T-helper 22 cell (primary cell): ENCODE measurements at places on chromosomes 7 and 10.

- no peak for DNase-seq
These were observed 64.1 kb downstream of the PHTF2 start for GRCh38 chr7:77862691-77863090.

- DNase-seq, result no peak
These were observed 67.1 kb downstream of the MTURN start for GRCh38 chr7:30201921-30202320.

GRCh38 chr10:91328320-91328984, 81.7 kb upstream of the HECTD2 start:
- no peak for DNase-seq

GRCh38 chr10:61486251-61486650, 33.1 kb upstream of the TMEM26 start:
- DNase-seq, result no peak

DNA sequence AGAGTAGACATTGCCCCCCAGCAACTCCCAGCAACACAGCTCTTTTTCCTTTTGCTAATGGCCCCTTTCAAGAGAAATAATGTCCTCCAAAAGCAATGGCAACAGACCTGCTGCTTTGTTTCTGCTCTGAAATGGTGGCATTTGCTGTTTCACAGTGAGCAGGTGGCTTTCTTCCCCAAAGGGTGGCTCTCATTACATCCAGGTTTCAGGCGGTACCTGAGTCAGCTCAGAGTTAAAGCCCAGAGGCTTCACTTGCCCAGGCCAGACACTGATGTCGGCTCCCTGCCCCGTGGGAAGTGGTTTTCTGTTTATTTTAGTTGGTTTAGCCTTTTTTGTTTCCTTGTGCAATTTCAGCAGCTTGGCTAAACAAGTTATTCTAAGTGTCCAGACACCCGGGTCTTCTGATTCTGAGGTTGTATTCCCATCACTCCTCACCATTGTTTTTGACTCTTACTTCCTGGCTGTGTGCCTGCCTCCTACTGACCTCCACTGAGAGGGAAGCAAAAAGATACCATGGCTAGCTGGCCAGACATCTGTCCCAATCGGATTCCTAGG, 7.8 kb upstream of the ATOH7 start:
- no peak for DNase-seq

- DNase-seq, result peak; percentile 5
These were observed 41.6 kb upstream of the LYZL2 start for GRCh38 chr10:30671026-30671616.

GRCh38 chr7:70434376-70434775, 697.6 kb upstream of the GALNT17 start:
- DNase-seq, result no peak

DNA sequence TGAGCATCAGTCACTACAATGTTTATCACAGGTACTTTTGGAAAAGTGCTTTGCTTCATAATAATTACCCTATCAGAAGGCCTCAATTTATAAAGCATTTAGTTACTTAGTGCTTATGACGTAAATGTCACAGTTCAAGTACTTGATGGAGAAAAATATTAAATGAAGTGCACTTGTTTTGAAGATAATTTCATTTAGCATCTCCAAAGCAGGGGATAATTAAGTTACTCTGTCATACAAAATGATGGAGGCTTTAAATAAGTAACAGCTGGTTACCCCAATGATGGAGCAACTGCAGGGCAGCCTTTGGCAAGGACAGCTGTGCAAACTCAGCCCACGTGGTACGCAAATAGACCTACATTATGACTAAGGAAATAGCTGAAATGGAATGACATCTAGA, 768.8 kb downstream of the GRM8 start:
- DNase-seq, result no peak

DNA sequence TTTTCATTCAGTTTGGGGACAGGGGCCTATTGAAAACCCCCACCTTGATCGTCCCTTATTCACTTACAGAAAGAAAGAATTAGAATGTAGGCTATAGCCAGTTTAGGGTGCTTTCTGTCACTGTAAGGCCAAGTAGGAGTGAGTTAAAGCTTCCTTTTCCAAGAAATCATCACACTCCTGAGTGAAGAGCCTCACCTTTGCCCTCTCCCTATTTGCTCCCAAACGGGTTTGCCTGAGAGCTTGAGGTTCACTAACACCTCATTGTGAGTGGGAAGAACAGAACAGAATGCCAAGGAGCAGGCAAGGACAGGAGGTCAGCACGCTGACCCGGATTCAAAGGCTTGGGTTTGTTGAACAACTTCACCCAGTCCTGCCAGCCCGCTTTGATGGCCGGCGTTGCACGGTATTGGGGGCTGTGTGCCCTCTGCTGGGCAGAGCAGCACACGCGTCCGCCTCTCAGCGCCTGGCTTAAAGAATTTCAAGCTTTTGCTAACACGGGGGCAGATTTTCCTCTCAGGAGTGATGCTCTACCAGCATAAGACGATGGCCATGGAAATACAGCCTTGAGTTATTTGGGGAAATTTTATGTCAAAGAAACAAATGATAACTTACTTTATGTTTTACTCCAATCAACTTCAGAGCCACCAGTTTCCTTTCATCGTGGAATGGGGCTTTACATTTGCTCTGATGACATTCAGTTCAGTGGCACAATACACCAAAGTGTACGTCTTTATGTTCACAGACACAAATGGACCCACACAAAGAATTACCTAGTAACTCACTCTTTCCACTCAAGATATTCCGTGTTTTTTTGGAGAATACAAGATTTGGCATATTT, 470.0 kb downstream of the SUGCT start:
- no peak for DNase-seq

GRCh38 chr7:112938863-112939573, 147.6 kb downstream of the GPR85 start:
- no peak for DNase-seq

- no peak for DNase-seq
These were observed 15.7 kb upstream of the ZNF862 start for GRCh38 chr7:149822353-149822943.

DNA sequence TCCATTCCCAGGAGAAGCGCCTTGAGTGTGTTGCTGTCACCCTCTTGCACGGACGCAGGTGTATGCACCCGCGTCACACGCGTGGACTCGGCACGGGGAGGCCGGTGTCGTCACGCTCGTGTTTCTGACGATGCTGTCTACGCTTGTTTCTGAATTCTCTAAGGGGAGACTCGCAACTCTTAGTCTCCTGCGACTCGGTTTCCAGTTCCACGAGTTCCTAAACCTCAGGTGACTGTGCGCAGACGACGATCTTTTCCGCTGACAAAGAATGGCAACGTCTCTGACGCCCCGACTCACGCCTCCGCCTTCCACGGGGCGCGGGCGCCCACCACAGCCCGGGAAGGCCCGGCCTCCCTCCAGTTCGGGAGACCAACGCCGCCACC, 579 bp downstream of the IDI1 start:
- peak; percentile 56 for DNase-seq

GRCh38 chr7:93156884-93157283, 8.7 kb upstream of the SAMD9L start:
- no peak for DNase-seq

DNA sequence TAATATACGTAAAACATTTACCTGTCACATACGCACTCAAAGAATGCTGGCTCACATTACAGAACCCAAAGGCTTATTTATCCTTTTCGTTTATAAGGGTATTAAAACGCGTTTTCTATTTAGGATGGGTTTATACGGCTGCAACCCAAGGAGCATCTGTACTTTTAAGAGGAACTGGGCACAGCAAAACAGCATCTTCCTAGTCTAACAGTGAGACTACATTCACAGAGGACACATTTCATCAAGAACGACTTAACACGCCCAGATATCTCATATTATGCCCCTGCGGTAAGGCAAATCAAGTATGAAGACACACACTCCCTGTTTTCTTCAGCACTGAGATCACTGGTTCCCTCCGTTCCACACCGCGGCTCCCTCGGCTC, 533 bp upstream of the DMTF1 start:
- no peak for DNase-seq

DNA sequence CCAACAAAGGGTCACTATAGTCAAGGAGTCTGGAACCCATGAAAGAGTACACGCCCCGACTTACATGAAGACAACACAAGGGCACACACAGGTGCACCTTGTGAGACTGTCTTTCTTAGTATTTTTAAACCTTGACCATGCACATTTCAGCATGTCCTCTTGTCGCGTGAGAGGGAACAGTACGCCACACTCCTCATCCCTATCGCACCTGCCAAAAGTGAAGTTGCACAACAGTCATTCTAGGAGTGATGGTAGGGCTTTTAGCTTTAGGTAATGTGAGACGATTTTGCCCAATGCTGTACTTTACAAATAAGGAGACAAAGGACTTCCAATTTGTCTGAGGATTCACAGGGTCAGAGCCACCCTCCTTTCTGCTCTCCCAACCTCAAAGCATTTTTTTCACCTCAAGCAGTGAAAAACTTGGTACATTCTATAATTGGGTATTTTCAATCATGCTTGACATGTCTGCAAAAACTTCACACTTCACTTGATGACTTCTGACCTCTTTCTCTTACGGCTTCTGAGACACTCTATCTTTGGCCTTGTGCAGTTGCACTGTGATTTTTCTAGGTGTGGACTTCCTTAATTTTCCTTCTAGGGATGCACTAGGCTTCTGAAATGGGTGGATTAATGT, 173.9 kb upstream of the GRB10 start:
- DNase-seq, result no peak

- no peak for DNase-seq
These were observed 59.0 kb downstream of the GNA12 start for GRCh38 chr7:2785071-2785500.

DNA sequence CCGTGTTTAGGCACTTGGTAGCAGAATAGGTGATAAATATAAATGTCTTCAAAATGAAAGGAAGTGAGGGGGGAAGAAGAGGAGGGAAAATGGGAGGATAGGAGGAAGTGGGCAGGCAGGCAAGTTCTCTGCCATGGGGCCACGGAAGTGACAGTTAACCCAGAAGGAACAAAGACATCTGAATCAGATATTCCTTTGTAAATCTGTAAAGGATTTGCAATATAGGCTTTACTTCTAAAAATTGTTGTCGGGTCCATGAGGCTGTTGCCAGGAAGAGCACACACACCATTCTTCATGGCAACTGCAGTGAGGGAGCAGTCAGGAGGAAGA, 23.7 kb upstream of the RASSF4 start:
- DNase-seq, result no peak

DNA sequence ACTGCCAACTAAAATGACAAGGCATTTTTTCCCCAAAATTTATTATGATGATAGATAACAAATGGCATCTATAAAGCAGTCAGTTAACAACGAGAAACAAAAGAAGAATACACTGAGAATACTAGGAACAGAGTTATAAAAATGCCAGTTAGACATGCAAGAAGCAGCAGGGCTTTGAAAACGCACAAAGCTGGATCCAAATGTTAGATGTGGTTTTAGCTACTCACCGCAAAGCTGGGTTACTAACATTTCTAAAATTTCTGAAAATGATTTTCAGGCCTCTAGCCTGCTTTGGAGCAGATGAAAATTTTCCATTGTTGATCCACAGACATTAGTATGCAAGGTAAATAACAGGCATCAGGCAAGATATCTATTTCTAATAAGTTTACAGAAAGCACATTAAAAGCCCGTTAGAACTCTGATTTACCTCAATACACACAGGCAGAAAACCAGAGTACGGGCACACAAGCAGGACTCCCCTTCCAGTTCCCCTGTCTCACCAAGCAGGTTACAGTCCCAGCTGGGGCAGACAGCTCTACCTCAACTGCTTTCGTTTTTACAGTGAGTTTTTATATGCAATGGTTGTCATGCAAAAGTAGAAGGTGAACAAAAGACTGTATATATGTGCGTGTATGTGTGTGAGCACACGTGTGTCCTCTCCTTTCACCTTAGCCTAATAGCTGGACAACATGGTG, 37.9 kb downstream of the GLI3 start:
- no peak for DNase-seq

DNA sequence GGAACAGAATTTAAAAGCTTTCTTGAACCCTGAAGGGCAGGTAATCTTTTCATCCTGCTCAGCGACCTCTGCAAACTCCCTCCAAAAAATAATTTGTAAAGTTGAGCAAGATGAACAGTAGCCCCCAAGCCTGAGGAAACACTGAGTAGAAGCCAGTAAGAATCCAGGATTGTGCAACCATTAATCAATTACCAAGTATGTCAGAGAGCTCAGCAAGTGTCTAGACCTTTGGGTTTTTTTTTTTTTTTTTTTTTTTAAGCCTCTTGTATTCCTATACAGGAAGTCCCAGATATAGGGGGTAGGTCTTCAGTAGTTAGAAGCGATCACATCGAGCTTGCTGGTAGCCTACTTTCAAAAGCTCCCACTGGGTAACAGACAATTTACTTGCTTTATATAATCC, 155.2 kb downstream of the DGKI start:
- no peak for DNase-seq

- no peak for DNase-seq
These were observed 19.1 kb upstream of the VOPP1 start for GRCh38 chr7:55591282-55591931.

GRCh38 chr7:46742601-46743000, 821.5 kb upstream of the IGFBP3 start:
- no peak for DNase-seq

DNA sequence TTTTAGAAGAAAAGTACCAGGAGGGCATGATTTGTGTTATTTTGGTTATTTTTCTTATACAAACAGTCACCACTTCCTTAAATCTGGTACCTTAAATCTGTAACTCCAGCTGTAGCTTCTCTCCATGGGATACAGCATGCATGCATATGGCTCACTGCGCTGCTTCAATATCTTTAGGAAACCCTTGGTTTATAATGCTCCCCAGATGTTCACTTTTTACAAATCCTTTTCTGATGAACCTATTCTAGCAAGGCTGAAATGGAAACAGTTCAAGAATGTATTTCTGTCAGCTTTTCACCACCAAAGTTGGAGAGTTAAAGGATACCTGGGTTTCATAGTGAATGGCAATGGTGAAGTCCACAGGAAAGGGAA, 50.9 kb downstream of the LAMB4 start:
- DNase-seq, result no peak

DNA sequence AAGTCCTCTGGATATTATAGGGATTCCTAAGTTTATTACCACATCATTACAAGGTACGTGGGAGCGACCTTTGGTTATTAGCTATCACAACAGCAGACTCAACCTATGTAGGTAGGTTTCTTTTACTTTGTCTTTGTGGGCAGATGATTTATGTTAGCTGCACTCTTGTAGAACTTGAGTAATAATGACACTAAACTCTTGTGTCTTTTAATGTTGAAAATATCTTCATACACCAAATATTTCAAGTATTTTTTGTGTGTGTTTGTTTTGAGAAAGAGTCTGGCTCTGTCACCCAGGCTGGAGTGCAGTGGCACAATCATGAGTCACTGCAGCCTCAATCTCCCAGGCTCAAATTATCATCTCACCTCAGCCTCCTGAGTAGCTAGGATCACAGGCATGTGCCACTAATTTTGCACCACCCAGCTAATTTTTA, 19.2 kb upstream of the SUPV3L1 start:
- DNase-seq, result no peak

- DNase-seq, result no peak
These were observed 151.3 kb downstream of the HGF start for GRCh38 chr7:81618396-81619014.
